ENCODE measurements at places on chromosomes 5 and 9. TPM values are rescaled to one million over a fixed set of nuclear protein-coding genes. Genes with fewer than 3 reads are reported as not detected.

PCDHB9 gene
- not detected for total RNA-seq

TCF7 gene
- 10.7 TPM for total RNA-seq

TAF11L9 gene
- total RNA-seq: not detected

HAPLN1 gene
- not detected for total RNA-seq

SNCAIP gene
- total RNA-seq: not detected

PRSS3 gene
- 9.9 TPM for total RNA-seq

MEIKIN gene
- total RNA-seq: not detected

PRDM9 gene
- total RNA-seq: not detected

PHYHD1 gene
- total RNA-seq: 0.24 TPM

LEAP2 gene
- 0.62 TPM for total RNA-seq

NUTM2F gene
- total RNA-seq: not detected

ASPN gene
- not detected for total RNA-seq

FSD1L gene
- 4.6 TPM for total RNA-seq

SPINK7 gene
- total RNA-seq: not detected

COL15A1 gene
- total RNA-seq: 0.63 TPM

GRIA1 gene
- not detected for total RNA-seq

RNF208 gene
- total RNA-seq: 1.9 TPM

GRXCR2 gene
- total RNA-seq: not detected
